ENCODE measurements at places on chromosomes 12 and 14.

DNA sequence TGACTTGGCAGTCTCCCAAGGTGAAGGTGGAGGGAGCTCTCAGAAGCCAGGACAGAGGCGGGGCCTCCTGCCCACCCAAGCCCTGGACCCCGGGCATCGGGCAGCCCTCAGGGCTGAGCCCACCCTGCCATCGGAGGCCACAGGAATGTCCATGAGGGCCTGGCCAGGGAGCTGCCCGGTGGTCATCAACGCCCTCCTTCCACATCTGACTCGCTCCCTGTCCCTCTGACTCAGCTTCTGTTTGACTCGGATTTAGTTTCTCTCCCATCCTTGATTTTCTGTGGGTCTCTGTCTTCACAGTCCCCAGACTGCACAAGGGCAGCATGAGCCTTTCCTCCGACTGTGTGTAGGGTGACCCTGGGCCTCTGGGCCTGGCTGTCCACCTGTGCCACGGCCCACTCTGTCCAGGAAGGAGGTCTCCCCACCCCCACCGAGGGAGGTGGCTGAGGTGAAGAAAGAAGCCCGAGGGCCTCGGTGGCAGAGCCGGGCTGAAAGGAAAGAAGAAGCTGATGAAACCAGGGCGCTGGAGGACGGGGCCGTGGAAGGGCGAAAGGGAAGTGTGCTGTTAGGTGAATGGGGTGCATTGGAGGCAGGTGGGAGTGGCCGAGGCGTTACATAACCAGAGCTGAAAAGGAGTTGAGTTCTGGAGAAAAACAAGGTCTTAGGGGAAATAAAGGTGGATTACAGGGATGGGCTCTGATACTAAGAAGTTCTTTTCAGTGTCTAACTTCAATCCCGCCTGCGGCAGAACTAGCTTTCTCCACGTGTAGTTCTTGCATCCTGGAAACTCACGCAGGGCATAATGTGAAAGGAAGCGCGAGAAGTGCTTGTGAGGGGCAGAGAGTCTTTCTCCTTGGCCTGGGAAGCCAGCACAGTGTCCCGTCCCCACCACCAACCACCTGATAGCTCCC is 16.7 kb upstream of the TMEM106C start:
- peak overlapping the region; percentile 12 for H3K27ac ChIP-seq
- no peak overlapping the region for H3K4me3 ChIP-seq
- H3K36me3 ChIP-seq: no peaks in the 10 kb centered on the region
- H3K4me1 ChIP-seq: peaks cover 3% of the 10 kb centered on the region

GRCh38 chr12:91722072-91722471 is 423.6 kb downstream of the BTG1 start:
- H3K36me3 ChIP-seq: no peaks in the 10 kb centered on the region
- no peak overlapping the region for H3K4me3 ChIP-seq
- H3K27ac ChIP-seq: no peak overlapping the region
- no peaks in the 10 kb centered on the region for H3K27me3 ChIP-seq
- DNase-seq: no peak

DNA sequence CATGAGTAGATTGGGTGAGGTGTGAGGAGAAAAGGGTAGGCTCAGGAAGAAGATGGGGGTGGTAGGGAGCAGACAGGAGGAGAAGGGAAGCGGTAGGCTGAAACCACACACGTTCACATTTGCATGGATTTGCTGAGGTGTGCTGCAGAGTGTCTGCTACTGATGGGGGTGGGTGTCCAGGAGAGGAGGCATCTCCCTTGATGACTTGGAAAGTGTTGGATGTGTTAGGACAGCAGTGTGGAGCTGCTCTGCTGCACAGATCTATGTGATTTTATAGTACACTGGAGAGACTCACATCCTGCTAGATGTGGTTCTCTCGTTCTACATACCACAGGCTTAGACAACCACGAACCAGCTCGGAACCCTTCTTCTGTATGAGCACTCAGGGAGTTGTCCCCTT is 9.3 kb downstream of the ZFHX2 start:
- no peak for DNase-seq
- H3K36me3 ChIP-seq: no peaks in the 10 kb centered on the region
- no peak overlapping the region for H3K27ac ChIP-seq
- H3K27me3 ChIP-seq: peaks cover 2% of the 10 kb centered on the region
- H3K4me1 ChIP-seq: peaks cover 5% of the 10 kb centered on the region

DNA sequence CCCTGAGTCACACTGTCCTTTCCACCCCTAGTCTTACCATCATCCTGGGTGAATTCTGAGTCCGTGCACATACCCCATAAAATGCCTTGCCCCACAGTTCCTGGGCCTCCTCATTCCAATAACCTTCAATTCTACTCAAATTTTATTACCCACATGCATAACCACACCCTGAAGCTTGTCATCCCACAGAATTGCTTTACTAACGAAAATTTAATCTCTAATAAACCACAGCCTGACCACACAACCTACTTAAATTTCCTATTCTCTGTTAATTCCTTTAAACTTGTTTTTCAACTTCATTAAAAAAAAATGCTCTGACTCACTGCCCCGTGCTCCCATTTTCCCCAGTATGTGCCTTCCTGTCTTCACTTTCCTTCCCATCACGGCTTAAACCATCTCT is 205.9 kb downstream of the PHLDA1 start:
- no peak overlapping the region for H3K4me3 ChIP-seq
- peaks cover 23% of the 10 kb centered on the region for H3K27me3 ChIP-seq
- no peaks in the 10 kb centered on the region for H3K36me3 ChIP-seq
- H3K27ac ChIP-seq: no peak overlapping the region
- no peak for DNase-seq
- peaks cover 2% of the 10 kb centered on the region for H3K4me1 ChIP-seq

Measured in activated T-cell treated with anti-CD3 and anti-CD28 coated beads, Interleukin-2, amount 50 U/mL, for 24 hours (primary cell).